ENCODE measurements at places on chromosomes 7 and 10.

GRCh38 chr10:48767373-48768143, 82.9 kb downstream of the WDFY4 start:
- DNase-seq = no peak

- no peak for DNase-seq
Observed at GRCh38 chr10:28331066-28331465, 28.2 kb upstream of the MPP7 start.

DNA sequence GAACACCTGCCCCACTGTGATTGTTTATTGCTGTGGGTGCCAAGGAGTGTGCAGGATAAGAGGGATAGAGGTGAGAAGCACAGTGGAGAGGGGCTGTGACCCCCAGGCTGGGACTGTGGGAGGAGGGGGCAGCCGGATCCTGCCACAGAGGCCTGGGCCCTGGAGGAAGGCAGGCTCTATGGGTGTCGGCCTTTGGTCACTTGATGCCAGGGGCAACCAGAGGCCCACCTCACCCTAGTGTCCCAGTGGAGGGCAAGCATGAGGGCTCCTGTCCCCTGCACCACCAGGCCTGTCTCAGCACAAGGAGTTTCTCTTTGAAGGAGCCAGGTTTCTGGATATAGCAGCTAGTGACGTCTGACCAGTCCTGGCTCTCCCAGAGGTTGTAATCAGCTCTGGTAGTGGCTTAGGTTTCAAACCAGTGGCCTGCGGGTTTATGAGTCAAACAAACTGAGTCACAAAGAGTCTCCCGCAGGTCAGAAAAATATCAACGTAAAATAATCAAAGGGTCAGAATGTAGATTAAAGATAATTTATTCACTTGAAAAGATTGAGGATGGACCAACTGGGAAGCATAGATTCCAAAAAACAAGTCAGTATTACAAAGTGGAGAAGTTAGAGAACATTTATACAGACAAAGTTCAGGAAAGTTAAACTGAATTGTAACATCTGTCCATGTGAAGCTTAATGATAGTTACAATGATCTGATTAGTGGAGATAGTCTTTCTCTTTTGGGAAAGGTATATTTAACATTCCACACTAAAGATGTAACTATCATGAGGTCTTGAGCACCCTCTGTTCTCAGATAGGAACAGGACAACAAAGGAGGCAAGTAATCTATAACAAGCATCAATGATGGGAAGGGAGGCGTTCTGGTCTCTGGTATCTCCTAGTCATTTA, 37.2 kb upstream of the ZNF488 start:
- peak; percentile 86 for DNase-seq

DNA sequence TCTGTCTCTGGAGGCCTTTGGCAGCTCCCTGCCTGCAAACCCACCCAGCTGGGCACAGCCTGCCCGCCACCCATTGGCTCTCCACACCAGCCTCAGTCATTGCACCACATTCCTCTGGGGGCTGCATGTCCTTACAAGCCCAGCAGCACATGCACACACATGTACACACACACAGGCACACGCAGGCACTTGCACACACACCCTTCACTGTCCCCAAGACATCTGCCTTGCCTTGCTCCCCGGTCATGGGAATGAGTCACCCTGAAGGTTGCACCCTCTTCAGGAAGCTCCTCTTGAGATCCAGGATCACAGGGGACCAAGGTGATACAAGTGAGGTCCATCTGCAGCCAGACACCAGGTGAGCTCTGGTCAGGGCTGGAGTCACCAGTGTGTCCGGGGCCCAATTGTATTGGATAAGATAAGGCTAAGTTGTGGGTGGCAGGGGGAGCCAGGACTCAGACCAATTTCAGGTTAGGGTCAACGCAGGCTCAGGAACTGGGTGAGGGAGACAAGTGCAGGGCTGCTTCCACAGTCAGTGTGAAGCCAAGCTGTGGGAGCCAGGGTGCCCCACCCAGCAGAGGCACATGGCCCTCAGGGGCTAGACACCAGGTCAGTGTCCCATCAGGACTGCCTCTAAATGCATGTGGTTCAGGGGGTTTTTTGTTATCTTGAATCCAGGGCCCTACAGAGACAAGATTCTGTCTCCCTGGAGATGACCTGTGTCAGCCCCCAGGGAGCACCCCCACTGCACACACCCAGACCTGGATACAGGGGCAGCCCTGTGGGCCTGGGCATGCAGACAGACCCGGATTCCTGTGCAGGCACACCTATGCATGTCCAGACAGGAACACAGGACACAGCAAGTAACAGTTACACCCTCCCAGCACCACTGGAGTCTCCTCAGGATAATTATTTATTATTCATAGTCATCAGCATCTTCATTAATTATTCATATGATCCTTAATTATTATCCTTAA, 33.8 kb downstream of the KCNH2 start:
- DNase-seq = no peak

GRCh38 chr10:28849309-28849708, 172.0 kb downstream of the BAMBI start:
- no peak for DNase-seq

GRCh38 chr10:7070950-7071349, 339.9 kb downstream of the SFMBT2 start:
- DNase-seq = no peak

DNA sequence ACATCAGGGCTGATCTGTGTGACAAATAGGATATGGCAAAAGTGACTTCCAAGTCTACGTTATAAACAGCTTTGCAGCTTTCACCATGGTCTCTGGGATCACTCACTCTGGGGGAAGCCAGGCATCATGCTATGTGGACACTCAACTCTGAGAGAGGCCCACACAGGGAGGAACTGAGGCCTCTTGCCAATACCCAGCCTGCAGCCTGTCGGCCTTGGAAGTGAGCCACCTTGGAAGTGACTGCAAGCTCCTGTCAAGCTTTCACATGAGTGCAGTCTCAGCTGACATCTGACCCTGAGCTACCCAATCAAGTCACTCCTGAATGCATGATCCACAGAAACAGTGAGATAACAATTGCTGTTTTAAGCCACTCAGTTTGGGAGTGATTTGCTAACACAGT, 56.5 kb downstream of the MMRN2 start:
- no peak for DNase-seq

GRCh38 chr7:35026150-35026549, 11.1 kb downstream of the DPY19L1 start:
- no peak for DNase-seq

DNA sequence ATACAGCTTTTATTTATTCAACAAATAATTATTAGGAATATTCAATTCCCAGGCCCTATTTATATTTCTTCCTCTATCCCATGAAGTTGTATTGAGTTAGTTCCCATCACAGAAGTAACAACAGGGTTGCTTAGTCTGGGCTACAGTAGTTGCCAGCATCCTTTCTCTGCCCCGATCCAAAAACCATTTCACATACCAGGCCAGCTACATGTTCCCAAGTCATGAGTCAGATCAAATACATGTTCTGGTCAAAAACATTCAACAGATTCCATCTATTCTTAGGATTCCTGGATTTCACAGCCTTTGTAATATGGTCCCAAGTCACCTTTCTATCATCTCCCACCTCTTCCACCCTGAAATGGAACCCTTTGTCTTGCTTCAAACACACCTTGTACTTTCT, 91.6 kb downstream of the RAB11FIP2 start:
- no peak for DNase-seq

- peak; percentile 70 for DNase-seq
Observed at GRCh38 chr7:35975851-35976454, 175.1 kb downstream of the SEPTIN7 start.

DNA sequence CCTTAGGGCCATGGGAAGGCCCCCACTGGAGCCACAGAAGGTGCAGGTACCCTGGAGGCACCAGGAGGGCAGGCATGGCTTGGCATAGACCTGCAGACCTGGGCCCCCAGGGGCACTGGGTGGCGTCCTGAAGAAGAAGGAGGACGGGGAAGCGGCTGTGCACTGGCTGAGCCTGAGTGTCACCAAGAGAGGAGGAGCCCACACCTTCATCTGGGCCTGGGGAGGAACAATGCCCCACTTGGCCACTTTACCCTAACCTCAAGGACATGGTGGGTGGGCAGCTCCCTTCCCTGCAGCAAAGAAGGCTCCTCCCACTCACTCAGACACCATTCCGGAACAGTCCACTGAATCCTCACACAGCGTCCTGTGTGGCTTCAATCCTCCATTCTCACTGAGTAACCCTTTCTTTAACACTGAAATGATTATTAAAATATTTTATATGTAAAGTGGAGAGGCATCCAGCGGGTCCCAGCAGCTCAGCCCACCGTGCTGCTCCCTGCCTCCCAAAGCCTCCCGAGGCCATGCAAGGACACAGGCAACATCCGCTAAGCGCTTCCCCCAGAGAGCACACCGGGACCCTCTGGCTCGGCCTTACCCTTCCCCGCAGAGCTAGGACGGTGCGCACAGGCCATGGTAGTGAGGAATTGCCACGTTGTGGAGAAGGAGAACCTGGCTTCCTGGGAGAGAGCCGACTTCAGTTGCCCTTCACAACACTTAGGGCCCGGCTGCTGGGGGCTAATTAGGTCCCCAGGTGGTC, 516.7 kb upstream of the MGMT start:
- no peak for DNase-seq

- no peak for DNase-seq
Observed at GRCh38 chr10:98047009-98047741, 16.8 kb upstream of the CRTAC1 start.

GRCh38 chr7:133053321-133053891, 28.5 kb downstream of the CHCHD3 start:
- peak; percentile 96 for DNase-seq

DNA sequence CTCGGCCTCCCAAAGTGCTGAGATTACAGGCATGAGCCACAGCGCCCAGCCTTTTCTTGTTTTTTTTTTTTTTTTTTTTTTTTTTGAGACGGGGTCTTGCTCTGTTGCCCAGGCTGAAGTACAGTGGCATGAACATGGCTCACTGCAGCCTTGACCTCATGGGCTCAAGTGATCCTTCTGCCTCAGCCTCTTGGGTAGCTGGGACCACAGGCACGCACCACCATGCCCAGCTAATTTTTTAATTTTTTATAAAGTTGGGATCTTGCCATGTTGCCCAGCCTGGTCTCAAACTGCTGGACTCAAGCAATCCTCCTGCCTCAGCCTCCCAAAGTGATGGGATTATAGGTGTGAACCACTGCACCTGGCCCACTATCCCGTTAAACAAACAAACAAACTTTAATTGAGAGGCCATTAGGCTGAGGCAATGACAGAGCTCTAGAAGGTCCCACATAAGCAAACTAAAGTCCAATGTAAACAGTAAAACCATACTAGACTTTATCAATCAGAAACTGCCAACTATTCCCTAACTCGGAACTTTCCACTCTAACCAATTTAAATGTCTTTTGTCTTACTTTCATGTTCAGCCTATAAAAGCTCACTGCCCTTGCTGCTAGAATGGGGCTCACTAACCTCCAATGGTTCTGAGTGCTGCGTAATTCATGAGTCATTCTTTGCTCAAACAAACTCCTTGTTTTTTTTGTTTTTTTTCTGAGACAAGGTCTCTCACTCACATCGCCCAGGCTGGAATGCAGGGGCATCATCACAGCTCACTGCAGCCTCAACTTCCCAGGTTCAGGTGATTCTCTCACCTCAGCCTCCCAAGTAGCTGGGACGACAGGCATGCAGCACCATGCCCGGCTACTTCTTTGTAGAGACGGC, 1.9 kb downstream of the DHX32 start:
- DNase-seq = peak; percentile 87

DNA sequence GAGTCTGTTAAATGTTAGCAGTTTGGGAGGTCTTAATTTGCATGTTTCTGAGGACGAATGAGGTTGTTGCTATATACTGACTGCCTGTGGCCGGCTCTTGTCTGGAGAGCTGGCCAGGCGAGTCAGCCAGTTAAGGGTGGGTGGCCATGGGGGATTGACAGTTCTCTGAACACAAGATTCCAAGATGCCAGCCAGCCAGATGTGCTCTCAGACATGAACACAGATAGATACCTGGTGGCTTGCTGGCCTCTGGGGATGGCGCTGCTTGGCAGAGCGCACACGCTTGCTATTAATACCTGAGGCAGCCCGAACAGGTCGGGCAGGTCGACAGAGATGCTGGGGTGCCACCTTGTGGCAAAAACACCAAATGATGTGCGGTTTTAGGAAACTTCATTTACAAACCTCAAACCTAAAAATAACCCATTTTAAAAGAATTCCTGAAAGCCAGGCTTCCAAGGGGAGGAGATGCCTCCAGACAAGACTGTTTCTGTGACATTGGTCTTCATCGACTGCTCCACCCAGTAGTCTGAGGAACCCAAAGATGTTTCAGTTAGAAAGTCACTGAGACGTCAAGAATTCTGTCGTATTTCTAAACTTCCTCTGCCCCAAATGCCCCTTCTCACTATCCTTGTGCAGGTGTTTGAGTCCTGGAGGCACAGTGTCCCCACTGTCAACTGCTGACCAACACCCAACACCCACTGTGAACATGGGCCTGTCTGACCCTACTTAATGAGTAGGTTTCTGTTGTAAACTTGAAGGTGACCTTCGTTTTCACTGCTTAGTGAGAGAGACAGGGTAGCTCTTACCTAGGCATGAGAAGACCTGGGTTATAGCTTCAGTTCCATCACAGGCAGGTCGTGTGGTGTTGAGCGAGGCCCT, 123.4 kb downstream of the NT5C2 start:
- peak; percentile 49 for DNase-seq

GRCh38 chr7:112646783-112647182, 143.4 kb downstream of the TMEM168 start:
- DNase-seq = no peak

DNA sequence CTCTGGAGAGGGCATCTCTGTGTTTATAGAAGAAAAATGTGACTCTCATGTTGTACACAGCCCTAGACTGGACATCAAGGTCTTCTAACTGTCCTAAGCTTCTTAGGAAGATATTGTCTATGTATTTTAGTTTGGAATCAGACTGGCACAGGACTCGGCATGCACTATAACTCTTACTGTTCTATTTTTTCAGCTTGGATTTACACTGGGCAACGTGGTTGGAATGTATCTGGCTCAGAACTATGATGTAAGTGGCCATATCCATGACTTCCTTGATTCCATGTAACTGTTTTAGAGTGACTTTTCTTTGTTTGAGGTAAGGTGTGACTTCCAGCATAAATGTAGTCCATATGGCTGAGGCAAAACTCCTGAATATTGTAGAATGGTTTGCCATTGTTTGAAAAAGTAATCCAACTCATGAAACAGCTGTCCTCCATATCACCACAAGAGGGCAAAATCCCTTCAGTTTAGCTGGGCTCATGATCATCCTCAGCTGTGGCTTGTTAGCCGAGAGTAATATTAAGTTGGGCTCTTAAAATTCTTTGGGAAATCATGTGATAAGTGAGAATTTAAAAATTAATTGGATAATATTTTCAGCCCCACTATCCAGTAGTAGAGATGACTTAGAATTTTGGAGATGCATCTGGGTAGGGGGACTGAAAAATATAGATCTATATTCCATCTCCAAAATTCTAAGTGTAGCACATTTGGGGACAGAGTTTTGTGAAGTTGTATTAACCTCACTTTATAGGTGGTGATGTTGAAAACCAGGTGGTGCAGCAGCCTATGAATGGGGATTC, 10.4 kb downstream of the STMP1 start:
- DNase-seq = peak; percentile 71

- peak; percentile 87 for DNase-seq
Observed at GRCh38 chr7:17144322-17144721, 154.1 kb upstream of the AHR start.

GRCh38 chr7:2540641-2541051, 14.7 kb downstream of the BRAT1 start:
- no peak for DNase-seq

- DNase-seq = no peak
Observed at GRCh38 chr7:22833113-22833855, 10.6 kb upstream of the TOMM7 start.

GRCh38 chr7:140156460-140157080, 20.2 kb downstream of the KDM7A start:
- no peak for DNase-seq
